ENCODE measurements at places on chromosomes 3 and 15. TPM values are rescaled to one million over a fixed set of nuclear protein-coding genes. Genes with fewer than 3 reads are reported as not detected.

The IQCH gene
- total RNA-seq, result 1.9 TPM

The DUOX2 gene
- total RNA-seq, result not detected

The FEM1B gene
- 14.3 TPM for total RNA-seq

The TIPARP gene
- total RNA-seq, result 14.5 TPM

The STAC gene
- 4.3 TPM for total RNA-seq

The CGNL1 gene
- total RNA-seq, result under 0.01 TPM

The SCN5A gene
- 0.34 TPM for total RNA-seq

The CCR5 gene
- not detected for total RNA-seq

The SI gene
- not detected for total RNA-seq

The DAZL gene
- not detected for total RNA-seq

The GOLGA8S gene
- total RNA-seq, result not detected

The HIGD2B gene
- total RNA-seq, result not detected

The CCDC39 gene
- not detected for total RNA-seq

The GOLGA6L4 gene
- total RNA-seq, result 0.59 TPM

The AKAP13 gene
- total RNA-seq, result 19.2 TPM

The CPNE9 gene
- under 0.01 TPM for total RNA-seq

The EOMES gene
- not detected for total RNA-seq

The TRPM1 gene
- not detected for total RNA-seq

The DUOXA2 gene
- total RNA-seq, result not detected

The MORC1 gene
- total RNA-seq, result not detected

All from bronchus fibroblast of lung (primary cell).